ENCODE measurements at places on chromosomes 2 and 18.

DNA sequence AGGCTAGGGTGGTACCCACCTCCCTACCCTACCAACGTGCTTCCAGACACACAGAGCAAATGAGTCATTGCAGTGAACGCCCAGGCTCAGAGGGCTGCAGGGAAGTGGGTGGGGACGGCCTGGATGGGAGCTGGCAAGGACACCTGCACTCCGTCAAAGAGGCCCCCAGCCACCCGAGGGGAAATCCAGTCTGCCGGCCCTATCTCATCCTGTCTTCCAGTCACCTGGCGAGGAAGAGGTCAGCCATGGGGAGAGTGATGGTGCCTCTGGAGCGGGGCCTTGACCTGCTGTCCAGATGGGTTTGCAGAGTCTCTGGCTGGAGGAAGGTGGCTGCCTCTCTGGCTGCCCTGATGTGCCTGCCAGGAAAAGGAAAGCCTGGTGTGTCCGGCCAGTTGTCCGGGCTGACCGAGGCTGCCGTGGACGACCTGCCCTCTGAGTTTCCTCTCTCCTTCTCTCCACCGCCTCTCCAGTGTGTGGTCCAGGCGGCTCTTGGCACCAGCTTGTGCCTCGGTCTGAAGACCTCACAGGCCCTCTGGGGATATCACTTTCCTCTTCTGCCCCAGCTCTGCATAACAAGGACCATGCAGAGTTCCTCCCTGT, 209.7 kb upstream of the COPS8 start:
- no peak for DNase-seq

DNA sequence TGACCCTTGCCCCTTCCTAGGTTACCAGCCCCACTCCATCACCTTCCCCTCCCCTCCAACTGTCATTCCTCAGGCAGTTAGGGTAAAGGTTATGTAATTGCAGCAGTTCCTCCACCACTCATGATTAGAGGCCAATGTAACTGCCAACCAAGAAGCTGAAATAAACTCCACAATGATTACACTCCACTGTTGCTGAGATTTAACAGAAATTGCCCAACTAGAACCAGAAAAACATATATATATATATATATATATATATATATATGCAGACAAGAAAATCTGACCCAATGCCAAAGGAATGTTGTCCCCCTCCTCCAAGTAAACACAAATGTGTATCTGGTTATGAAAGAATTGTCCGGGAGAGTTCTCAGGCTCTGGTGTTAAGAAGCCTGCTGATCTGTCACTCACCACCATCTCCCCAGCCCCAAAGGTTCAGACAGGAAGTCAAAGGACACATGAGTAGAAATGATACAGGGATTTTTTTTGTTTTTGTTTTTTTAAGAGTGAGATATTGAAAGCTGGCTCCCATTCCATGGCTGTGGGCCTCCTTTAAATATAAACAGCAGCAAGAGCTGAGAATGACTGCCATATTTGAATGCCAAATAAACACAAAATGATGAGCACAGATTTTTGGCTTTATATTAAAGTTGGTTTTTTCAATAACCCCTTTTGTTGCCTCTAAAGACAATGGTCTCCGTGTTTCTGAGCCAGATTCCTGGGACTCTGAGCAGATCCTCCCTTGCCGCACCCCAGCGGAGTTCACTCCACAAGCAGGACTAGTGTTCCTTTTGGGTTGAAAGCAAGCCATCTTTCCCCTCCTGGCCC, 127.2 kb upstream of the MAPRE2 start:
- no peak for DNase-seq

- no peak for DNase-seq
Measured at GRCh38 chr2:37287966-37288365, 36.7 kb downstream of the PRKD3 start.

- DNase-seq, result no peak
Measured at GRCh38 chr2:184554736-184555135, 43.6 kb upstream of the ZNF804A start.

Data from stimulated activated CD4-positive, alpha-beta T cell treated with anti-CD3 and anti-CD28 coated beads, Interleukin-12 subunit alpha, Interleukin-12 subunit beta, amount 100 ng/mL, for 4 hours (primary cell).